Stimulated activated naive CD4-positive, alpha-beta T cell (primary cell): ENCODE measurements at places on chromosomes 3 and 15.

DNA sequence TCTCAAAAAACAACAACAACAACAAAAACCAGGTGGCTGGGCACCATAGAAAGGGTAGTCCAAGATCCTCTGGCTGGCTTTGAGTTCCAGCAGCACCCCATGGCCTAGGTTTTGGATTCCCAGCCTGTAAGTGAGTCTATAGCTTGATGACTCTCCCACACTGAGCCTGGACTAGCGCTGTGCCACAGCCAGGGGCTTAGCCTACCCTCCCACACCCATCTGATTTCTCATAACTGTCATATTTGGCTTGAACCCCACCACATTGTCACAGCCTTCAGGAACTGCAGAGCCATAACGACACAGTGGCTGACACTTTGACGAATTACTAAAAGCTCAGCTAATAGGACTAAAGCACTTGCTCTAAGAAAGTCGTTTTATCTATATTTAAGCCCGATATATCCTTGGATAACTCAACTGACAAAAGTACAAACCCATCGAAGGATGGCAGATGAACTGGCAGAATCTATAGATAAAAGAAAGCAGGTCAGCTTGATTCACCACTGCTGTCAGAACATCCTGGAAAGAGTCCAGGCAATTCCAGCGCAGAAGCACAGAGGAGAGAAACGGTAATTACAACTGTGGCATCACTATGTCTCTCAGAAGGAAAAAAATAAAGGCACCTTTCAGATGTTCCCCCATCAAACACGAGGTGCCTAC is 62.1 kb downstream of the HOMER2 start:
- no peak for DNase-seq

GRCh38 chr3:42005401-42005800 is 43.5 kb upstream of the ULK4 start:
- no peak for DNase-seq

- DNase-seq = no peak
Measured at GRCh38 chr3:187450431-187451190, 82.4 kb downstream of the RTP4 start.

DNA sequence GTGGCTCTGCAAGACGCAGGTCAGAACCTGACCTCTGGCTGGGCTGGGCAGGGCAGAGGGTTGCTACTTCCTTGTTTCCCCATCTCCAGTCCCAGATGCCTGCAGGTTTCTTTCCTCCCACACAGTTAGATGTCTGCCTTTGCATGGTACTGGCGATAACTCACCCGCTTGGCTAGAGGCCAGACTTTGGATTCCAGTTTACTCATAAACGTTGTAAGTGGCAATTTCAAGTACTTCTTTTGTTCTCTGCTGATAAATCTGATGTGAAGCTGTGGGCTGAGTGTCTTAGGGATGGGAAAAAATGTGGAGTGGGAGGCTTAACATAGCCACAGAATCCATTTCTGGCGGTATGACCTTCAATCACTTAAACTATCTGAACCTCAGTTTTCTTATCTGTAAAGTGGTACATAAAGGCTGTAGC is 194.2 kb downstream of the EBLN2 start:
- DNase-seq = no peak

DNA sequence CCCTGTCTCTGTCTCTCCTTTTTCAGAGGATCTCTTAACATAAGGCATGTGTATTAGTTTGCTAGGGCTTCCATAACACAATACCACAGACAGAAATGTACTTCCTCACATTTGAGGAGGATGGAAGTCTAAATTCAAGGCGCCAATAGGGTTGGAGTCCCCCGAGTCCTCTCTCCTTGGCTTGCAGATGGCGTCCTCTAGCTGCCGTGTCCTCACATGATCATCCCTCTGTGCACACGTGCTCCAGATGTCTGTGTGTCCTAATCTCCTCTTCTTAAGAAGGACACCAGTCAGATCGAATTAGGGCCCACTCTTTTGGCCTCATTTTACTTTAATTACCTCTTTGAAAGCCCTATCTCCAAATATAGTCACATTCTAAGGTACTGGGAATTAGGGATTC is 23.0 kb upstream of the BFSP2 start:
- DNase-seq = no peak

DNA sequence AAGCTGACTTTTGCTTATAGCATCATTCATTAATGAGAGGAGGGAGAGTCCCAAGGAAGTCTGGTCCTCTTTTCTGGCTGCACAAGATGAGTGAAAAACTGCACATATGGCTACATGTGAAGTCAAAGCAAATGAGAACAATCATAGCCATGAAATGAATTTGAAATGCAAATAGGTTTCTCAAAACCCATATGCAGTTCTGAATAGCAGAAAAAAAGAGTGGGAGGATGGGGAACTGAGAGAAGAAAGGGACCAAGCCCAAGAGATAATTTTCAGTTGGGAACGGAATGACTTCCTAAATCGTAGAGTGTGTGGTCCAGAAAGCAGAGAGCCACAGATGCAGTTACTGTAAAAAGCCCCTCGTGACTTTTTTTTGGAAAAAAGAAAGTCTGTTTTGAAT is 66.3 kb downstream of the GTPBP8 start:
- DNase-seq = no peak

- DNase-seq = no peak
Measured at GRCh38 chr3:27708250-27708649, 13.9 kb downstream of the EOMES start.

DNA sequence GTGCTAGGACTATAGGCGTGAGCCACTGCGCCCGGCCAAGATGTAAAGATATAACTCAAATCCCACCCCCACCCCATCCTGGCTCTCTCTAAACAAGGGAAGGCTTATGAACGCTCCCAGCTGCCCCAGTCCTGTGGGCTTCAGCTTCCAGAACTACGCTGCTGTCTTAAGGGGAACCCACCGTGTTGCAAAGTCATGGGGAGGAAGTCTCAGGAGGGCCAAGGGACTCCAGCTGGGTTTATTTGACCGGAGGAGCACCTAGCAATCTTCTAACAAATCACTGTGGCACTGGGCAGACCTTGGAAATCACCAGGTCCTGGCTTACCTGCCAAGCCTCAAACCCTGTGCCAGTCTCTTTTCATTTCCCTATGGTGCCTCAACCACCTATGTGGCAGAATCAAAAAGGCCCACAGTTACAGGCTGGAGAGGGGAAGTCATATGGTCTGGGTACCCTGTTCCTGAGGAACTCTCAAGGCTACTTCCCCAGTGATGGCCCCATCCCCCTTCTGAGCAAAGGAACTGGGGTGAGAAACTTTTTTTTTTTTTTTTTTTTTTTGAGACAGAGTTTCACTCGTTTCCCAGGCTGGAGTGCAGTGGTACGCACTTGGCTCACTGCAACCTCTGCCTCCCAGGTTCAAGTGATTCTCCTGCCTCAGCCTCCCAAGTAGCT is 83.4 kb downstream of the RBPMS2 start:
- DNase-seq = no peak

- no peak for DNase-seq
Measured at GRCh38 chr3:115415246-115415996, 207.9 kb upstream of the GAP43 start.

GRCh38 chr3:10463533-10464434 is 41.6 kb downstream of the ATP2B2 start:
- DNase-seq = no peak

- no peak for DNase-seq
Measured at GRCh38 chr3:50381383-50381782, 22.1 kb upstream of the TMEM115 start.

GRCh38 chr3:193828477-193828876 is 235.5 kb downstream of the OPA1 start:
- DNase-seq = no peak

GRCh38 chr3:99506-99905 is 97.1 kb upstream of the CHL1 start:
- DNase-seq = no peak

DNA sequence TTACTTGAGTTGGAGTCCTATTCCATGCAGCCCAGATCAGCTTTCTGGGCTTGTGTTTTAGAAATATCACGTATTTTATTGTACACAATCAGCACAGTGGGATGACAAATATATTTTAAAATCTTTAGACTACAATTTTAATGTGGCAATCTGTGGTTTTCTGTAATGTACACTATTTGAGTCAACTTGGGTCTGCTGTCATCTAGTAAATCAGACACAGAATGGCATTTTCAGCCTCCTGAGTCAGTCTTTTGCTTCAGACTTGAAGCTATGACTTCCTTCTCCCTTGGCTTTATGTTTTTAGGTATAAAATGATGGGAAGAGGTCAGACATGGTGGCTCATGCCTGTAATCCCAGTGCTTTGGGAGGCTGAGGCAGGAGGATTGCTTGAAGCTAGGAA is 232.1 kb downstream of the NECTIN3 start:
- DNase-seq = no peak

GRCh38 chr3:66152336-66152735 is 68.5 kb upstream of the SLC25A26 start:
- no peak for DNase-seq

GRCh38 chr15:80766275-80766674 is 12.9 kb upstream of the CEMIP start:
- no peak for DNase-seq

DNA sequence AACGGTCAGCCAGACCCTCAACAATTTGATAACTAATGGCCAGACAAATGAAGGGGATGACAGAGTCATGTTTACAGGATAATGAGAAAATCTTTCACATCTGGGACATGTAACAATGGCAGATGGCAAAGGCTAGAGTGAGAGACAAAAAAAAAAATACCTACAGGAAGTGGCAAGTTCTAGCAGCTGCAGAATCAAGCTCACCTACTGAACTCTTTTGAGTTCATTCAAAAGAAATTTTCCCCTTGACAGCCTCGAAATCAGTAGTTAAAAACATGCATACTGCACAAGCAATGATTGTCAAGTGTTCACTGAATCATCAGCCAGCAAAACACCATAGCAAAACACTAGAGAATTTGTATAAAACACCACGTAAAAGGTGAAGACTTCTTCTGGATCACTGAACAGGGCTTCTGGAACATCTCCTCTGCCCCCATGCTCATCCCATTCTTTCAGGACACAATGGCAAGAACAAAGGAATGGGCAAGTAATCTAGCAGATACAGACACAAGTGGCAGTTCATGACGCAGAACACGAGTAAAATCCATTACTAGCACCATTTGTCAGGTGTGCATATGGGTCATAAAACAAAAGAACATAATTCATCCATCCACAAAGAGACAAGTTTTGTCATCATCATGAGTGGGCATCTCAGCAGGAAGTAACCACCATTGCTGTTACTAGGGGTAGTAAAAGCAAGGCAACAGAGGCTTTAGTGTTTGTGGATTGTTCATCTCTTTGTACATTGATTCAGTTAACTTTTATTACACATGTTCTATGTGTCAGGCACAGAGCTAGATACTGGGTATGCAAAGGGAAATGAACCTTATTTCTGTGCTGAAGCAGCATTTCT is 13.8 kb upstream of the KCNMB2 start:
- DNase-seq = no peak

GRCh38 chr15:35491999-35492398 is 54.0 kb downstream of the DPH6 start:
- DNase-seq = no peak

GRCh38 chr15:70690491-70691276 is 72.7 kb downstream of the UACA start:
- DNase-seq = no peak

GRCh38 chr3:117230924-117231323 is 521.3 kb downstream of the TUSC7 start:
- no peak for DNase-seq

GRCh38 chr3:65979731-65980130 is 59.0 kb downstream of the MAGI1 start:
- no peak for DNase-seq

- DNase-seq = no peak
Measured at GRCh38 chr3:126380011-126380768, 14.5 kb upstream of the CFAP100 start.

DNA sequence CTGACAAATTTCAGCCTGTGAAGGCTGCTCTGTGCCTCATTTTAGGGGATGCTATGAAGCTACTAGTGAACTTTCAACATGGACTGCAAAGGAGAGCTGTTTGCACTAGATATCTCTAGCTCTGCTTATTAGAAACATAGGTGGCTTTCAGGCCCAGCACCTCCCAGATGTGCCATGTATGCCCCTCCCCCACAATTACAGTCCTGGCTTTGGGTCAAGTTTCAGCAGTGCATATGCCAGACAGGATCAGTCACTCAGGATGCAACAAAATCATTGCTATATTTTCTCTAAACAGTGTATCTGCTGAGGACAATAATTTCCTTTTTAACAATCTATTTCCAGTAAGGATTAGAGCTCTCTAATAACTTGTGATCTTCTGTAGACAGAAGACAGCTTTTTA is 178.8 kb upstream of the STAC start:
- DNase-seq = no peak

GRCh38 chr3:108605491-108605890 is 16.0 kb downstream of the DZIP3 start:
- DNase-seq = no peak

- no peak for DNase-seq
Measured at GRCh38 chr15:28944286-28944685, 58.5 kb downstream of the APBA2 start.

DNA sequence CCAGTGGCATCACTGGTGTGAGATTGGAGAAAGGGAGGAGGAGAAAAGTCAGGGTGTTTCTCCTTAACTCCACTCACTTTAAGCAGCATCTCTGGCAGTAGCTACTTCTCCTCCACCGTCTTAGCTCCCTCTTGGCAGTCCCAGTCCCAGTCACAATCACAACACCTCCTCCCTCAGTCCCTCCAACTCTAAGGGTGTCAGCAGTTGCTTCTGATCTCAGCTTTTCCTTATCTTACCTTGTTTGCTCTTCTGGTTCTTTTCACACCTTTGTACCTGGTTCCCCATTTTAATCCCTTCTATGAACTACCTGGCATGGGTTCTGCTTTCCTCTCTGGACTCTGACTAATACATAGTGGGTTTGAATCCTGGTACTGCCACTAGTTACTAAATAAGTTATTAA is 188.3 kb upstream of the CTDSPL start:
- no peak for DNase-seq

GRCh38 chr3:46276497-46277099 is 34.3 kb downstream of the CCR3 start:
- DNase-seq = peak; percentile 40

- DNase-seq = no peak
Measured at GRCh38 chr3:99503350-99503749, 135.0 kb upstream of the COL8A1 start.

DNA sequence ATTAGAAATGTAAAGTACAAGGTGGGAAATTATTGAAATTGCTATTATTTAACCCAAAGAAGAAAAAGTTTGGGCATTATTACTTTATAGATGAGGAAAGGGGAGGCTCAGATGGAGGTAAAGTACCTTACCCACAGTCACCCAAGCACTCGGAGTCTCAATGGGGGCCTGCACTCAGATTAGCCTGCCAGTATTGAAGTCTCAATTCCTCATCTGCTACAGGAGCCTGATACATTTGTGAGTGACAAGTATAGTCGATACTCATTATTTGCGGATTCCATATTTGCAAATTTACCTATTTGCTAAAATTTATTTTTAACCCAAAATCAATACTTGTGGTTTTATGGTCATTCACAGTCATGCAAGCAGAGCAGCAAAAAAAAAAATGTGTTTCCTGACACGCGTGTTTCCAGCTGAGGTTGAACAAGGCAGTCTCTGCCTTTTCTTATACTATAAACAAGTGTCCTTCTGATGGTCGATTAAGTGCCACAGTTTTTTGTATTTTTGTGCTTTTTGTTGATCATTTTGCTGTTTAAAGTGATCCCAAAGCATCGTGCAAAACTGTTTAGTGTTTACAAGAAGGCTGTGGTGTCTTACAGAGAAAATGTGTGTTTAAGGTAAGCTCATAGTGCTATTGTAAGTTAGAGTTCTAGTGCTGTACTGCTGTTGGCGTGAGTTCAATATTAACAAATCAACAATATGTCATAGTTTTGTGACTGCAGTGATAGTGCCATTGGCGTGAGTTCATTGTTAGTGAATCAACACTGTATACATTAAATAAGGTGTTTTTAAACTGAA is 48.0 kb downstream of the ARHGEF26 start:
- DNase-seq = no peak

GRCh38 chr3:74626011-74626410 is 11.6 kb upstream of the CNTN3 start:
- DNase-seq = no peak
